ENCODE measurements at places on chromosomes 4 and X.

DNA sequence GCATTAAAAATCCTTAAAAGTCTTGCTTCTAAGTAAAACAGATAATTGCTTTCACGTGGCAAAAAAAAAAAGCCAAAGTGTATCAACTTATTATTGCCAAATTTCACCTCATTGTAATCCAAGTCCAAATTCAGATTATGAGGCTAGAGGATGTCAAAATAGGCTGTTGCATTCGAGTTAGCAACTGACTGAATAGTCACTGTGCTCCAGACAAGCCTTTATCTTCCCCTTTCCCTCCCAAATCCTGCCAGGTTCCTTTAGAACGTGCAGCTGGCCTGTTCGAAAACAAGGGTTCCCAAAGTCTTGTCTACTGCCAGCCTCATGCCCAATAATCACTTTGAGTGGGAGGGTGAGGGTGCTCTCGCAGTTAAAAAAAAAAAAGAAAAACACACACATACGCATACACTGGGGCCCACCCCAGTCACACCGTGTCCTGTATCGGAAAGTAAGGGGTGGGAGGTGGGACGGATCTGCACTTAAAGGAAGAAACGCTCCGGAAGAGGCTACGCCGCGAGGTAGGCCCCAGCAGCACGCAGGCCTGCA is 603 bp downstream of the MAD2L1 start:
- no peak for DNase-seq

DNA sequence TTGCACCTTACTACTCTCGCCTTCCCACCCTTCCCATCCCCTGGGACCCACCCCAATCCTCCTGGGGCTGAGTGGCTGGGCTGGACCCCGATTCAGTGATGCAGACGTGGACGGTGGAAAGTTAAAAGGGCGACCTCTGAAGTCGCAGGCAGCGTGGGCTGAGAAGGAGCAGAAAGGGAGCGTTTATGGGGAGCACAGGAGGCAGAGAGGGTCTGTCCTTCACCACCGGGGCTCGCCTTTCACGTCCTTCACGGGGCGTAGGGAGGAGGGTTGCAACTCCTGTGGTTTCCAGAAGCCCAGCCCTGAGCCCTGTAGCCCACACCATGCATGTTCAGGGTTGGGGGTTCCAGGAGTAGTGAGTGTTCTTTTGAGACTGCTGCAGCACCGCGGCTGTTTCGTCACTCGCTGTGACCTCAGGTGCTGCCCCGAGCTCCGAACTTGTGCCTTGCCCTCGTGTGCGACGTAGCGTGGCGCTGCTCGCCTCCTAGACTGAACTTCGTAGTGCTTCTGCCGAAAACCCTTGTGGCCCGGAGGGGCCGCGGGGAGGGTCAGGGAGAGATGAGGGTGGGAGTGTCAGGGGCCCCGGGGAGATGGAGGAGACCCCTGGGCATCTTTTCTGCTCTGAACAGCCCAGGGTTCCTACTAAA is 1.6 kb downstream of the NHS start:
- no peak for DNase-seq

DNA sequence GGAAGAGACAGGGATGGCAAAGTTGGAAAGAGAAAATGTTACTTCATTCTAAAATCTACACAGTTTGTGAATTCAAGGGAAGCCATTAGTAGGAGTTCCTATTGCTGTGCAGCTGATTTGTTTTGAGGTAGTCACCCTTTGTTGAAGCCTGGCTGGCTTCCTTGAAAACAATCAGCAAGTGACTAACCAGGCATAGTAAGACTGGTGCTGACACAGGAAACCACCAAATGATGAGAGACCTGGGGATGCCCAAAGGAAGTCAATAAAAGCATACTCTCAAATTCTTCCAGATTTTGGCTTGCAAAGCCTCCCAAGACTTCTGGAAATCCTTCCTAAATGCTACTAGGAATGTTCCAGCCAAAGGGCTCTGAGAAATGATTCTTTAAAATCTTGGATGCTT is 23.9 kb upstream of the PRDM8 start:
- no peak for DNase-seq

DNA sequence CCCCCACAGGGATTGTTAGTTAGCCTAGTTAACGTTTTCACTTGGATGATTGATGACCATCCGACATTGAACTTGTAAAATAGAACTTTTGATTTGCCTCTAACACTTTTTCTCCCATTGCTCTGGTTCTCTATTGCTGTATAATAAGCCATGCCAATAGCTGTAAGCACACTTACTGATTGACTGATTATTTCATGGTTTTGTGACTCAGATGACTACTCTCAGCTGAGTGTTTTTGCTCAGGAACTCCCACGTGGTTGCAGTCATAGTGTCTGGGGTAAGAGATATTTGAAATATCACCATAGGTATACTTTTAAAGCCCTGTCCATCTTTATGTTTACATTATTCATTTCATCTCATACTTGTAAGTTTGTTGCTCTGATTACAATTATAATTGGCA is 1285.5 kb downstream of the STIM2 start:
- no peak for DNase-seq

DNA sequence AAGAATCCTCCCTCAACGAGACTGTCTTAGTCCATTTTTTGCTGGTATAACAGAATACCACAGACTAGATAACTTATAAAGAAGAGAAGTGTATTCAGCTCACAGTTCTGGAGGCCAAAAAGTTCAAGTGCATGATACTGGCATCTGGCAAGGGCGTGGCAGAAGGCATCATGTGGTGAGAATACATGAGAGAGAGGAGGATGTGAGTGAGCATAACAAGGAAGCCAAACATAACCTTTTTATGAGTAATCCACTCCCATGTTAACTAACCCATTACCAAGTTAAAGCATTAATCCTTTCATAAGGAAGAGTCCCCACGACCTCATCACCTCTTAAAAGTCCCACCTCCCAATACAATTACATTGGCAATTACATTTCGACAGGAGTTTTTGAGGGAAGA is 504.6 kb downstream of the IQCM start:
- DNase-seq, result no peak

DNA sequence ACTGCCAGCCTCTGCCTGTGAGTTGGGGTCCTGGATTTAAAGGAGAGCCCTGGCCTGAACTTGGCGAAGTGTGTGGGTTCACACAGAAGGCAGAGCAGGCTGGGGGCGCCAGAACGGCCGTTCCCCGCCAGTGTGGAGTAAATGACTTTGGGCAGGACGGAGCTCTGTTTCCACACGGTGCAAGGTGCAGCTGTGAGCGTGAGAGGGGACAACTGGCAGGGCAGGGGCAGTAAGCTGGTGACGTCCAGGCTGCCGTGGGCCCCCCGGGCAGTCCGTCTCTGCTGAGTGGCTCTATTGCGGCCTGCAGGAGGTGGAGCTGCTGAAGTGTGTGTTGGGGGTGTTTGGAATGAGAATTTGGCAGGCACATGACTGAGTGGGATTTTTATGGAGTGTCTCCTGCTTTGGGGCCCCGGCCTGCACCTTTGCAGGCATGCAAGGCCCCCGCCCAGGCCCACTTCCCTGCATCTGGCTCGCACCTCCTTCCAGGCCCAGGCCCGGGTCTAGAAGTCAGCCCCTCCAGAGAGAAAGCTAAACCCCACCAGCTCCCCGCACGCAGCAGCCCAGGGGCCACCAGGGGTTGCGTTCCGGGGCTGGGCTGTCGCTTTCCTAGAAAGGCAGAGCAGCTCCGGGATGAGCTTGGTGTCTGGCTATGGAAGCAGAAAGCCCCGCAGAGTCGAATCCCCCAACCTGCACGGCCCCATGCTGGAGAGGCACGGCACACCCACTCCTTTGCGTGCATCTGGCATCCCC is 62.2 kb upstream of the GRPEL1 start:
- no peak for DNase-seq

DNA sequence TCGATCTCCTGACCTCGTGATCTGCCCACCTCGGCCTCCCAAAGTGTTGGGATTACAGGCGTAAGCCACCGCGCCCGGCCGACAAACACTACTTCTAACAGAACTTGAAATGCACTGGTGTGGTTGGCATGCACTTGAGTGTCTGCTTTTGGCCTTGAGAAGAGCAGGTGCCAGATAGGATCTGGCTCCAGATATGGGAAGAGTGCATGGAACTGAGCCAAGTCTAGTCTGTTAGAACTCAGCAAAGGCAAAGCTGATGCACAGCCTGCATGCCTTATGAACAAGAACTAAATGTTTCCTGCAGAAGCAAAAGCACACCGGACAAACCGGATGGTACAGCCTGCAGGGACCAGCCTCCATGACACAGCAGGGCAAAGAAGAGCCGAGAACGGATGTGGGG is 35.1 kb upstream of the TBL1X start:
- peak; percentile 13 for DNase-seq

DNA sequence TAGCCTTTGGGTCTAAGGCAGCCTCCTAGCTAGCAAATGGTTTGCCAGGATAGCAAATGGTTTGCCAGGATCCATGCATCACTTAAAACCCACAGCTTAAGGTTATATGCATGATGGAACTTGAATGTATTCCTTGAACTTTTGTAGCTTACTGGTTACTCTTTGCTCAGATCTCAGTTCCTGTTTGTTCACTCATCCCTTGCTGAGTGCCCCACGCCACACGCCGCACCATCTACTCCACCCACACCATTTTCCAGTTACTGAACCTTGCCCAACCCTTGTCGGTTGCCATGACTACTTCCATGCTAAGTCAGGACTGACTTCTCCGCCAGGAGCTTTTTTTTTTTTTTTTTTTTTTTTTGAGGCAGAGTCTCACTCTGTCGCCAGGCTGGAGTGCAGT is 29.5 kb upstream of the XIAP start:
- DNase-seq, result no peak

- no peak for DNase-seq
Measured at GRCh38 chrX:1159548-1159947, 52.9 kb downstream of the CRLF2 start.

GRCh38 chr4:100149190-100149589 is 41.1 kb downstream of the DDIT4L start:
- DNase-seq, result no peak
